ENCODE measurements at places on chromosomes 13 and 19.

DNA sequence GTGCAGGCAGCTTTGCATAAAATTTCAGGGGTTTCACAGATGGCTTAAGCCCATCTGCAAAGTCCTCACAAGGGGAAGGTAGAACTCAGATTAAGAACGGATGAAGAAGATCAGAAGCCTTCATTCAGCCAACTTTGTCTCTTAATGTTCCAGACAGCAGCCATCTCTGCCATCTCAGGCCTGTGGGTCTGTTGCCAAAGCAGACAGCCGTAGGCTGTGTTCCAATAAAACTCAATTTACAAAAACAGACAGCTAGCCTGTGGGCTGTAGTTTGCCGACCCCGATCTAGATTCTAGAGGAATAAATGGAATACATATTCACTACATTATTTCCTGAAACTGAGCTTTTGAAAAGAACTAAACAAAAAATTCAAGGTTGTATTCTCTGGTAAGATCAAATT lies 3.8 kb downstream of the DCUN1D2 start:
- no peak for DNase-seq

GRCh38 chr13:28579322-28579721 lies 79.6 kb upstream of the POMP start:
- DNase-seq: no peak

DNA sequence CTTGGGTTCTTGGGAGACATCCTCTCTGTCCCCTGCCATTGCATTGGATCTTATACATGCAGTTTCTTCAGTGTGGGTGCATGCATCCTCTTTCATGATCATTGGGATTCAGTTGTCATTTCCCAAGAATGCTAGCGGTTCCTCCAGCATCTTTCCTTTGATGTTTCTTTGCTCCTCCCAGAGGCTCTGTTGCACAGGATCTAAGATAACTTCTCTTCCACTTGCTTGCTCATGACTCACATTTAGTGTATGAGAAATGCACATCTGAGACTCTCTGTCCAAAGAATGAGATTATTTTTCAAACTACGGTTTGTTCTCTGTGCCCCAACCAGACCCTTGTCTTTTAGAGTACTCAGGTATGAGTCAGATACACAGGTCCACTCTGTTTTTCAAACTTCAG lies 197.1 kb downstream of the NDFIP2 start:
- no peak for DNase-seq

GRCh38 chr19:1944088-1944915 lies 3.3 kb downstream of the CSNK1G2 start:
- DNase-seq: no peak

- DNase-seq: peak; percentile 43
Observed at GRCh38 chr19:17775245-17775927, 19.6 kb upstream of the B3GNT3 start.

GRCh38 chr13:29887686-29888085 lies 37.3 kb upstream of the UBL3 start:
- no peak for DNase-seq
